ENCODE measurements at places on chromosomes 13 and 19. TPM values are rescaled to one million over a fixed set of nuclear protein-coding genes. Genes with fewer than 3 reads are reported as not detected.
A peak's percentile ranks its signal among the peaks of the same experiment; 100 is the strongest.

COX6B2 gene
- not detected for total RNA-seq

ZNF493 gene
- 16.0 TPM for total RNA-seq

GRCh38 chr13:32748305-32748704, 162.1 kb downstream of the PDS5B start:
- no peak overlapping the region for H3K27ac ChIP-seq
- H3K27me3 ChIP-seq = no peaks in the 10 kb centered on the region
- H3K4me3 ChIP-seq = no peak overlapping the region
- H3K4me1 ChIP-seq = no peaks in the 10 kb centered on the region
- no peak for DNase-seq
- peaks cover 9% of the 10 kb centered on the region for H3K36me3 ChIP-seq

DNA sequence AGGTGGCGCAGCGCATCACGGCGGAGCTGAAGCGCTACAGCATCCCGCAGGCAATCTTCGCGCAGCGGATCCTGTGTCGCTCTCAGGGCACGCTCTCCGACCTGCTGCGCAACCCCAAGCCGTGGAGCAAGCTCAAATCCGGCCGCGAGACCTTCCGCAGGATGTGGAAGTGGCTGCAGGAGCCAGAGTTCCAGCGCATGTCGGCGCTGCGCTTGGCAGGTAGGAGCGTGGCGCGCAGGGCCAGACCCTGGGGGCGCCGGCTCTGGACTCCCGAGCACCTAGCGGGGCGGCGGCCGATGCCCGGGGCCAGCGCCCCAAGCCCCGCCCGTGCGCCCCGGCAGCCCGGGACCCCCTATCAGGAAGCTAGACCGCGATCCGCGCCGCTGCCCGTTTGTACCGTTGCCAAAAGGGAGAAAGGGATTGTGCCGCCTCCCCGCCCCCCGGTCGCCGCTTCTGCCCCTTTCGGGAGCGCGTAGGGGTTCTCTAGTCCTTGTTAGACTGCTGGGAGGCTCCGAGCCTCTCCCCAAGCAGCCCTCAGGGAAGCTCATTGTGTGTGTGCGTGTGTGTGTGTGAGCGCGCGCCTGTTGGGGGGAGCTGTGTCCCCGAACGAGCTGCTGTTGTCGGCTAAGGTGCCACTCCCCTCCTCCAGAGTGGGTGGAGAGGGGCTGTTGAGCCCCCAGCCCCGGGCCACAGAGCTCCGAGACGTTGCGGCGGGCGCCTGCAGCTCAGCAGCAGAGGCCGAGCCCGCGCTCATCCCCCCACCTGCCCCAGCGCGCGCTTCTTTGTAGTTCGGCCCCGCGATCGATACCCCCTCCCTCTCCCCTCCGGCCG, 1.5 kb downstream of the ONECUT3 start:
- H3K4me3 ChIP-seq = no peak overlapping the region
- DNase-seq = no peak
- H3K27ac ChIP-seq = no peak overlapping the region
- peaks cover 87% of the 10 kb centered on the region for H3K27me3 ChIP-seq

GRCh38 chr13:52869621-52870020, 21.2 kb upstream of the PCDH8 start:
- DNase-seq = no peak
- no peaks in the 10 kb centered on the region for H3K27me3 ChIP-seq
- H3K27ac ChIP-seq = no peak overlapping the region
- no peak overlapping the region for H3K4me3 ChIP-seq
- H3K36me3 ChIP-seq = no peaks in the 10 kb centered on the region

DNA sequence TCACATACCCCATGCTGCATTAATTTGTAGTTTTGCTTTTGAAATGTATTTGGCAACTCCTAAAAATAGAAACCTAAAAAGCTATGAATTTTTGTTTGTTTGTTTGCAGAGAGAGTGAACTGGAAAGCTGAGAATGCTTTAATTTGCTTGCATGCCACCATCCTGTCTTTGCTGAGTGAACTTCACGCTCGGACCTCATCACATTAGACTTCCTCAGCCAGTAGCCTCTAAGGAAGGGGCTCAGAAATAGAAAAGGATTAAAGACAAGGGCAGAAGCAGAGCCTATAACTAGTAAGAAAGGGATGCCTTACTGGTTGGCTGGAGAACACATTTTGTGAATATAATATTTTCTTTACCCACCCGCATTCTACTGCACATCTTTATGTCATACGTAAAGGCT, 275.1 kb downstream of the DCLK1 start:
- no peak overlapping the region for H3K27ac ChIP-seq
- H3K4me1 ChIP-seq = peaks cover 6% of the 10 kb centered on the region
- no peak for DNase-seq
- no peaks in the 10 kb centered on the region for H3K27me3 ChIP-seq

- H3K27ac ChIP-seq = peak overlapping the region; percentile 7
- no peaks in the 10 kb centered on the region for H3K27me3 ChIP-seq
- no peak for DNase-seq
Observed at GRCh38 chr13:113398963-113399754, 35.2 kb upstream of the GRTP1 start.

All from muscle of leg (tissue), 16 donors.